ENCODE measurements at places on chromosomes 3 and 15.

- DNase-seq = no peak
Measured at GRCh38 chr15:67977414-67978089, 76.6 kb upstream of the PIAS1 start.

DNA sequence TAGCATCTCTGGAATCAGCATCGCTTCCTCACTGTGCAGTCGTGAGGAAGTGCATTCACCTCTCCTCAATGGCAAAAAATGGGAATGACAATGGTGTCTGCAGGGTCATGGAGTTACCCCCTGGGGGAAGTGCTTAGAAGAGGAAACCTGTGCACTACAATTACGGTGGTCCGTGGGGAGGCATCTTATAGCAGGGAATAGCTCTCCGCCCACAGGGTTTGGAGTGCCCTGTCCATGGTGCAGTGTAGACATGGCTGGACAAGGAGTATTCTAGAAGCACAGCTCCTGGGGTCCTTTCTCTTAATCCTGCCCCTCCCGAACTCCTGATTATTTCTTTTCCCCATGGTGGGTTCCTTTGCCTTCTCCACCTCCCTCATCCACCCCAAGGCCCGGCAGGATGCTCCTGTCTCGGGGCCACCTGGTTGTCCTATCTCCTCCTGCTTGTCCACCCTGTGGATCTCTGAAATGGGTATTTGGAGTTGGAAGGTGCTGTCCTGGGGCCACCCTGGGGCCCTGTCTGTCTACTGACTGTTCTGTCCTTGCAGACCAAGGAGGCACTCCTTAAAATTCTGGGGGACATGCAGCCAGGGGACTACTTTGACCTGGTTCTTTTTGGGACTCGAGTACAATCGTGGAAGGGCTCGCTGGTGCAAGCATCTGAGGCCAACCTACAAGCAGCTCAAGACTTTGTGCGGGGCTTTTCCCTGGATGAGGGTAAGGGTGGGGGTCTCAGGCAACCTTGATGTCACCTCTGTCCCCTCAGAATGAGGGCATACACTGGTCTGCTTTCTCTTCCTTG is 5.2 kb downstream of the ITIH1 start:
- no peak for DNase-seq

GRCh38 chr3:153209596-153209995 is 47.6 kb downstream of the RAP2B start:
- no peak for DNase-seq

DNA sequence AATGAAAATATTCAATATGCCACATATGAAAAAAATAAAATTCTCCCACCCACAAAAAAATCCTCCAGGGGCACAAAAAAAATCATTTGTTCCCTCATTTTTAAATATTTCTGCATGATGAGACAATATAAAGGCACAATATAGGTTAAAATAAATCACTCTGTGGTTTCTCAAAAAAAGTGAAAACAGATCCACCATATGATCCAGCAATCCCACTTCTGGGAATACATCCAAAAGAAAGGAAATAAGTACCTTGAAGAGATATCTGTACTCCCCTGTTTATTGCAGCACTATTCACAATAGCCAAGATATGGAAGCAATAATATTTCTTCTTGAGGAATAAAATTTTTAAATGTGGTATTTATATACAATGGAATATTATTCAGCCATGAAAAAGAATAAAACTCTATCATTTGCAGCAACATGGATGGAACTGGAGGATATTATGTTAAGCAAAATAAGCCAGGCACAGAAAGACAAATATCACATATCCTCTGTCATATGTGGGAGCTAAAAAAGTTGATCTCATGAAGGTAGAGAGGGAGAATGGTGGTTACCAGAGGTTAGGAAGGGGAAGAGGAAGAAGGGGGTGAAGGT is 1.5 kb downstream of the ATP8B4 start:
- no peak for DNase-seq

DNA sequence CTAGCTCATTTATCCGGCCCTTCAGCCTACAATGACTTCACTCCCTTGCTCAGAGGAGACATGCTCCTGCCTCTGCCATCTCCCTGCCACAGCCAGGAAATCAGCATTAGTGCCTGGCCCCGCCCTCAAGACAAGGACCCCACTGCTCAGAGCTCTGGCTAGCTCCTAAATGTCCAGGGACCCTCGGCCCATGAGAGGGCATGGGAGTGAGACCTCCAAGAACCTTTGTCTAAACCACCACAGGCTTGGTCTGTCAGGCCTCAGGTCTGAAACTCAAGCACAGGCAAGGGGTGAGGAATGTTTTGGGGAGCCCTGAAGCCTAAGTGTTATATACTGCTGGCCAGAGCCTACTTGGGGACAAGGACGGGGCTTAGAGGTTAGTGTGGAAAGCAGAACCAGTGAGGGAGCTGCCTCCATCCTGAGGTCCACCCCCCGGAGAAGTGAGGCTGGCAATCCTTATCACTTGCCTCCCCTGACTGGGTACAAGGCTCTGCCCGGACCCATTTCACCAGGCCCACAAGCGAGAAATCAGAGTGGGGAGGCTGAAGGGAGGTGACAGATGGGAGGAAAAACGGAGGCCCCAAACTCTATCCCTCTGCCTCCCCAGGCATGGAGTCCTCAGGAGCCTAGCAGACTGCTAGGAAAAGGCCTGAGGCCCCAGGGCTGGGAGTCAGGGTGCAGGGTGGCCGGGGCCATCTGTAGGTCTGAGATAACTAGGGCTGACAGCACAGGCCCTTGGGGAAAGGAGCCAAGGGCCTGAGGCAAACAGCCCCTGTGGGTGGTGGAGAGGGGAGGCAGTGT is 18.8 kb downstream of the SHF start:
- no peak for DNase-seq

GRCh38 chr3:144028798-144029411 is 57.3 kb downstream of the DIPK2A start:
- no peak for DNase-seq

- DNase-seq = no peak
Measured at GRCh38 chr3:175913286-175913685, 1054.2 kb downstream of the NAALADL2 start.

DNA sequence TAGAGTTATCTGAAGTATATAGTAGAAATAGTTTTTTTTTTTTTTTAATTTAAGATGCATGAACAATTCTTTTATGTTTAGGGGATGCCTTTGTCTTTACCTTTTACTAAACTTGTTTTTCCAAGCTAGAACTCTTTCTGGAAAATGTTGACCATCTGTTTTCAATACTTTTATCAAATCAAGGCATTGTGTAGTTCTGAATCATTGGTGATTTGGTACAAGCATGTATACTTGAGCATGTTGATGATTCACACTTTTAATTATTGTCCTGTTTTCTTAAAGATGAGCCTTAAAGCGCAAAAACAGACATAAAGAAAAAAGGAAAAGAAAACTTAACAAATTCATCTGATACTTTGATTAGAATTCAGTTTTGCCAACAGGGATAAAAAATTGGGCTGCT is 28.3 kb downstream of the PDCD6IP start:
- DNase-seq = no peak

GRCh38 chr15:29924750-29925149 is 102.5 kb upstream of the TJP1 start:
- DNase-seq = no peak

GRCh38 chr3:33392703-33393125 is 47.5 kb downstream of the UBP1 start:
- DNase-seq = no peak

- no peak for DNase-seq
Measured at GRCh38 chr3:37040231-37040630, 46.9 kb downstream of the MLH1 start.

GRCh38 chr15:62665449-62665848 is 377.1 kb upstream of the TPM1 start:
- DNase-seq = no peak

- DNase-seq = no peak
Measured at GRCh38 chr15:88535100-88535499, 11.4 kb downstream of the DET1 start.

DNA sequence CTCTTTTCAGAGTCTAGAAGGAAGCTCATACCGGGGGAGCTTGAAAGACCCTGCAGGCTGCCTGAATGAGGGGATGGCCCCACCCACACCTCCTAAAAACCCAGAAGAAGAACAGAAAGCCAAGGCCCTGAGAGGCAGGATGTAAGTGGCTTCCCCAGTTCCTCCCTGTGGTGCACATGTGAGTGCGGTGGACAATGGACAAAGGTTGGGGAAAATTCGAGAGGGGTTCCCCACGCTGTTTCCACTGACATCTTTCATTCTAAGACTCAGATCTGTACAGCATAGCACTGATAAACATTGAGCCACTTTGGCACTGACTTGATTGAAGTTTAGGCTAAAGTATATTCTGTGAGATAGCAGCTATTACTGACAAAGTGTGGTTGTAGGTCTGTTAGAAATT is 79.5 kb upstream of the UMPS start:
- DNase-seq = no peak

- DNase-seq = no peak
Measured at GRCh38 chr3:172410702-172411477, 37.4 kb downstream of the GHSR start.

DNA sequence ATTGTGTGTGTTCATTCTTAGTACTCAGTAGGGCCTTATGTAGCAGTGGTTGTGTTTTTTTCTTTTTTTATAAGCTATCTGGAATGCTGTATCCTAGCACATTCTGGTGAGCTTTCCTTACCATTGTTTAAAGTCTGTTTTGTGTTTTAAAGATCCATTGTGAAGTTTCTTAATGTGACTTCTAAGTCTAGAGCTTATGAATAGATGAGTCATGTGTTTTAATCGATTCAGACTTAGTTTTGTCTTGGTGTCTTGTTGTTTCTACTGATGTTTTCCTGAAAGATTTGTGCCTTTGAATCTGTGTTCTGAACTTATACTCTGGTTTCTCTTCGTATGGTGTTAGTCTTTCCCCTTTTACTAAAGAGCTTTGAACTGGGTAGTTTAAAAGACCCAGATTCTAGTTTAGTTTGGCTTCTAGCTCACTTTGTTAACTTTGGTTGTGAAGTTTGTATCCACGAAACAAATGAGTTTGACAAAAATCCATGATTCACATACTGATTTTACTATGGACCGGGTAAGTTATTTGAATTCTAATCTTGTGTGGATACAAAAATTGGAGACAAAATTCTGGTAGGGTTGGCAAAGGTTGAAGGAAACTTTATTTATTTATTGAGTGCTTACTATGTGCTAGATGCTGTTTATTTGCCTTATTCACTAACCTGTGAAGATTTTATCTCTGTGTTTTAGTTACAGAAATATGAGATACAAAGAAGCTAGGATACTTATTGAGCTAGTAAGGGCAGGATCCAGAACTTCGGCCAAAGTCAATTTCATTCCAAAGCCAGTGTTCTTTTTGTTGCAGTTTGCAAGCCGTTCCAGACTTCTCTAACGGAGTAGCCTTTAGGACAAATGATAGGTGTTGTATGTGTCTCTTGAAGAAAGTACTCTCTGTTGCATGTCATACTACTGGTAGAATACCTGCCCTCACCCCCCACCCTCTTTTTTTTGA is 24.8 kb downstream of the AKAP13 start:
- no peak for DNase-seq

DNA sequence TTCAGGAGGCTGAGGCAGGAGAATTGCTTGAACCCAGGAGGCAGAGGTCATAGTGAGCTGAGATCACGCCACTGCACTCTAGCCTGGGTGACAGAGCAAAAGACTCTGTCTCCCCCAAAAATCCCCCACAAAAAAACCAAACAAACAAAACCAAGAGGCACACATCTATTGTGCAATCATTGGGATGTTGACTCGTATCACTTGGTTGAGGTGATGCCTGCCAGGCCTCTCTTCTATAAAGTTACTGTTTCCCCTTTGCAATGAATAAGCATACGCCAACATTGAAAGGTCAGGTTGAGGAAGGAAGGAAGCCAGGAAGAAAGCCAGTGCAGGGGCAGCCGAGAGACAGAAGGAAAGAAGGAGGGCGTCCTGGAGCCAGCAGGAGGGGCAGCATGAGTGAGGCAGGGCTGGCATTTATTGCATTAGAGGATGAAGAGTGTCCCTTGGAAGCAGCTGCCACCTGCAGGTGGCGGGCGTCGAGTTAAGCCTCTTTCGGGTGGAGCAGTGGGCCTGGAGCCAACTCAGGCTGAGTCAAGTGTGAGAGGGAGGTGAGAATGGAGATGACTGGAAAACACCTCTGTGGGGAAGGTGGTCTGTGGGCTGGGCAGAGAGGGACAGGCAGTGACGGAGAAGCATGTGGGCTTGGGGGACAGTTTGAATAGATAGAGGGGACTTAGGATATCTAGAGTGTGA is 8.3 kb upstream of the CSPG4 start:
- DNase-seq = no peak

GRCh38 chr15:25761971-25762662 is 101.0 kb downstream of the ATP10A start:
- no peak for DNase-seq

DNA sequence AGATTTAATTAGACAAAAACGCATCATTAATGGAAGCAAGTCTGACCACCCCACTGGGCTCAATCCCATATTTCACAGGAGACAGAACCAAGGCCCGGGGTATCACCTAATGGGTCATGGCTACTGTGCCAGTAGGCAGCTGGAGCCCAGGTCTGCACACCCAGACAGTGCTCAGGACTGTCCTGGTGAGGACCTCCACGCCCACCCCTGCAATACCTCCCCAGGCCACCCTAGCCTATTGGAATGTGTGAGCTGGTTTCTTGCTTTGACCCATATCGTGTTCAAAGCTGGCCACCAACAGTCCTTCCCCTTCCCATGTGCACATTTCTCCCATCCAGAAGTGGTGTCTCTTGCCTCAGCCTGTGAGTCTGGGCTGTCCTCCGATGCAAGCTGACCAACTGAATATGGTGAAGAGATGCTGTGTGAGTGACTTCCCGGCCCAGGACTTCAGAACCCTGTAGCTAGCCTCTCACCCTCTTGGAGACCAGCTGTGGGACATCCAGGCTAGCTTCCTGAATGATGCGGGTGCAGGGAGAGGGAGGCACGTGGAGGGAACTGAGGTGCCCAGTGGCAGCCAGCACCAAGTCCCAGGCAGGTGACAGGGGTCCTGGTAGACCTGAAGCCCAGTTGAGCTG is 19.1 kb downstream of the SLC6A20 start:
- DNase-seq = no peak
